CD8-positive, alpha-beta memory T cell (primary cell): ENCODE measurements at places on chromosomes 3 and 15. TPM values are rescaled to one million over a fixed set of nuclear protein-coding genes. Genes with fewer than 3 reads are reported as not detected.

DNA sequence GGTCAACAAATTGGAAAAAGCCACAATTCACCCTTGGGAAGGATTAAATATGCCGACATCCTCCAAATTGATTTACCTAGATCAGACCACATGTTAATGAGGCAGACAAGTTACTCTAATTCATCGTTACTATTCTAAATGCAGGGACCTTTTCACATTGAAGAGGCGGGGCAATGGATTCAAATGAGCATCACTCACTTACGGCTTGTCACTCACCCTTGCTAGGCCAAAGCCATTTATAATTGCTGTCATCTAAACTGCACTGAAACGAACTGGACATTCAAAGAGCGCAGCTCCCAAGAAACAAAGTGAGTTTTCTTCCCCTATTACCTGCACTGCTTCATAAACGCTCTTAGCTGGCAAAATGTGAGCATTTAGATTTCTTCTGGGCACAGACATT is 313.9 kb downstream of the WDR72 start:
- DNase-seq, result no peak

- DNase-seq, result no peak
Observed at GRCh38 chr3:86869566-86869965, 121.4 kb downstream of the VGLL3 start.

DNA sequence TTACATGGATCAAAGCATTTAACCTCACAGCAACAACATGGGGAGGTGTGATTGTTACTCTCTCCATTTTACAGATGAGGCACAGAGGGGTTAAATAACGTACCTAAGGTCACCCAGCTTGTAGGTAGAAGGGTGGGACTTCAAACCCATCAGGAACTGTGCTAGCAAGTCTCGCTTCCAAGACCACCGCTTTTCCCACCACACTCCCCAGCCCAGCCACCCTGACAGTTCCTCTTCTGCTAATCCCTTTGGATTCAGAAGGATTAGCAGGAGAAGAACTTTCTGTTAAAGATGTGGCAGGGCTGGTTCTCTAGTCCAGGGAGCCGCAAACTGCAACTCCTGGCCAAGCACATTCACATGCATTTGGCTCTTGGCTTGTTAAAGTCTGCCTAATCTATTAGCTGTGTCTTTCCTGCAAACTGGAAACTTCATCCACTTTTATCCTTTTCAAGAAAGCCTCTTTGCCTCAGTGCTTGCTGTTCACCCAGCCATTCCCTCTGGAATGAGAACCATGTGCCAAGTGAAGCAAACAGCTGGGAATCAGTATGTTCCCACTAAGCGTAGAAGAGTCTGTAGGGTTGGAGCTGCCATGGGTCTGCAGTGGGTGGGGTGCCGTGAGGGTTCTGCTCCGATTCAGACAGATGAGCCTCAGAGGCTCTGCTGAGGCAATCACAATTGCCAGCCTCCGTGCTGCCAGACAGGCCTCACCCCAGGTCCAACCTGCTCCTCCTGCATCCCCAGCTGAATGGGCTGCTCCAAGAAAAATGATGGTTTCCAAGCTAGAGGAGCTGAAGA is 44.6 kb downstream of the POMGNT2 start:
- no peak for DNase-seq

CCDC12 gene
- 56.4 TPM for total RNA-seq

GRCh38 chr3:5026046-5026362 is 46.8 kb downstream of the BHLHE40 start:
- no peak for DNase-seq

NMB gene
- total RNA-seq, result 3.6 TPM

DNA sequence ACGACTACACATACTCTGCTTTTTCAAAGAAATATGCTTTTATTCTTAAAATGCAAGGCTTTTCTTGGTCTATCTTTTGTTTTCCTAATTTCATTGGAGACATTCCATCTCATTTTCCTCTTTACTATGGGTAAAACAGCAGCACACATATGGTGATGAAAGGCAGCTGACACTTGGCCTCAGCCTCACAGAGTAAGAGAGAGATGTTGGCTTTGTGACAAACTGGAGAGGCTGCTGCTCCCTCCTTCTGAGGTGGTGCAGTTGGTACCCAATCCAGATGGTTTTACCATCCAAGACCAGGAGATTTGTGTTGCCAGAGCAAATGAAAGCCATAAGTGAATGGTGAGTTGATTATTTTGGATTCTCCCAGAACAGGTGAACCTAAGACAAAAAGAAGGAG is 13.2 kb upstream of the SLC2A2 start:
- DNase-seq, result no peak

DNA sequence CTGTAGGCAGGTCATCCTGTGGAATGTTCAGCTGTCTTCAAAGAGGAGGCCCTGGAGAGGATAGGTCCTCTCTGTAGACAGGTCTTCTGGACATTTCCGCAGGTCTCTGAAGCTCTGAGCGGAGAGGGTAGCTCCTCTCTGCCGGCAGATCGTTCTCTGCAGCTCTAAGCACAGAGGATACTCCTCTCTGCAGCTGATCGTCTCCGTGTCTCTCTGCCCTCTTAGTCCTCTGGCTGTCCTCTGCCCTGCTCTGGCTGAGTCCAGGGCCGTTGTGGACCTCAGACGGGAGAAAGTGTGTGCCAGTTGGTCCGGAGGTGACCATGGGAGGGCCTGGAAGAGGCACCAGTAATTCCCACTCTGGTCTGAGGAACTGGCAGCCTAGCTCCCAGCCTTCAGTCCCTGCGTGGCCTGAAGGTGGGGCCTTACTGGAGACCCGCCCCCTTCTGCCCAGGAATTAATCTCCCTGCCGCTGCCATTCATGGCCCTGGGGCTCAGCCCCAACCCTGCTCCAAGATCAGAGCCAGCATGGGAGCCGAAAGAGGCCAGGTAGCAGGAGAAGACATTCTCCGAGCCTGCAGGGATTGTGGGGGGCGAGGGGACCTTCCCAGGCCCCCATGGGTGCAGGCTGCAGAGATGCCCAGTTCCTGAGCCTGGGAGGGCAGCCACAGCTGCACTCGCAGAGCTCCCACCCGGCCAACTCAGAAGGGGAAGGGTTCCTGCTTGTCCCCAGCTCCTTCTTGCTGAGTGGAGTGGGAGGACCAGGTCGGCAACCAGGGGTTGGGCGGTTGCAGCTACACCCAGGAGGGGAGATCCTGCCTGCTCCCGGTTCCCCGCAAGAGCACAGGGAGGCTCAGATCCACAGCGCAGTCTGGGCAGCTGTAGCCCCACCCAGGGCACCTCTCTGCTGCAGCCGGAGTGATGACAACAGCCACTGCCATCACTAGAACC is 488.7 kb downstream of the RSL24D1 start:
- DNase-seq, result no peak

- DNase-seq, result no peak
Observed at GRCh38 chr15:58952751-58953150, 19.3 kb upstream of the SLTM start.

- DNase-seq, result no peak
Observed at GRCh38 chr3:118531816-118532215, 502.8 kb downstream of the IGSF11 start.

NGRN gene
- 36.0 TPM for total RNA-seq

- no peak for DNase-seq
Observed at GRCh38 chr3:88117683-88118082, 32.1 kb upstream of the C3orf38 start.

GRCh38 chr15:50134524-50135024 is 15.5 kb upstream of the ATP8B4 start:
- DNase-seq, result no peak

DNA sequence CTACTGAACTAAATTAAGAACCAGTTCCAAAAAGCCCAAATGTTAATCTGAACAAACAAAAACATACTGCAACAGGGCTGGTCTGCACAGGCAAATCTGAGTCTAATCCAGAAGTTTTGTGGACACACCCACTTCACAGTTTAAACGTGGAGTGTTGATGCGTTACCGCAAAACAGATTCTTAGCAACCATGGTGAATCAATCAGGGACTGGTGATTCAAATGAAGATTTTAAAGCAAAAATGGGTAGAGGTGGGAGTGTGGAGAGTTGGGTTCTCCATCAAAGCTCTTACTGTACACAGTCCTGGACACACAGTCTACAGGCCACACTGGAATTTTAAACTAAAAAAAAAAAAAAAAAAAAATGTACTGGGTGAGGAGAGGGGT is 5.2 kb downstream of the ANXA2 start:
- no peak for DNase-seq

DNA sequence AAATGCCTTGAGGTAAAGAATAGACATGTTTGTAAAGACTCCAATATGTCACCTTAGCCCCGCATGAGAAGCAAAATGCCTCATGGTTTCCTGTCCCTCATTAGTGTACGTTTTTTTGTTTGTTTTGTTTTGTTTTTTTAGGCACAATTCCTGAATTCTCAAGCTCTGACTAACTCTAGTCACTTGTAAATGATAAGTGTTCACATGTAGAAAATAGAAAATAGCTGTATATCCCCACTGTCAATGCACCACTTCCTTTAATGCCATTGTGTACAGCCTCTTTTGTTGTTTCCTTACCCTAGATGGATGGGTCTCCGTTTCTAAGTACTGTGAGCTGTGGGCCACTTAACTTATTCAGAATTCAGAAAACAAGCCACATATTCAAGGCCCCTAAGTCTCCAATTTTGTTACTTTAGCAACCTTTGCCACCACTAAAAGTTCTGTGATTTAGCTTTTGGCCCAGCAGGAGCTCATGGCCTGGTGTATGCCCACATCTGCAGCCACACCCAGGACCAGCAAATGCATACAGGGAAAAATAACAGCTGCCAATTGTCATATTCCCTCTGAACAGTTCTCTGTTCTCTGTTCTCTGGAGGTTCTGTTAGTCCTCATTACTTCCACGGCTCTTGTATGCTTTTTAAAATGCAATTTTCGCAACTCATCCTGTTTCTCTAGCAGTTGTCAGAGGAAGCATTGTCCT is 655.5 kb downstream of the GBE1 start:
- no peak for DNase-seq

ECE2 gene
- not detected for total RNA-seq

- no peak for DNase-seq
Observed at GRCh38 chr3:37543666-37544065, 318.0 kb upstream of the CTDSPL start.

- DNase-seq, result peak; percentile 53
Observed at GRCh38 chr15:51982013-51982769, 10.6 kb upstream of the LEO1 start.

- DNase-seq, result no peak
Observed at GRCh38 chr3:61997101-61997500, 376.2 kb downstream of the FEZF2 start.

CD86 gene
- 0.95 TPM for total RNA-seq

GRCh38 chr3:167882057-167882667 is 146.6 kb downstream of the SERPINI1 start:
- peak; percentile 21 for DNase-seq

GPR87 gene
- total RNA-seq, result 1.2 TPM

DNA sequence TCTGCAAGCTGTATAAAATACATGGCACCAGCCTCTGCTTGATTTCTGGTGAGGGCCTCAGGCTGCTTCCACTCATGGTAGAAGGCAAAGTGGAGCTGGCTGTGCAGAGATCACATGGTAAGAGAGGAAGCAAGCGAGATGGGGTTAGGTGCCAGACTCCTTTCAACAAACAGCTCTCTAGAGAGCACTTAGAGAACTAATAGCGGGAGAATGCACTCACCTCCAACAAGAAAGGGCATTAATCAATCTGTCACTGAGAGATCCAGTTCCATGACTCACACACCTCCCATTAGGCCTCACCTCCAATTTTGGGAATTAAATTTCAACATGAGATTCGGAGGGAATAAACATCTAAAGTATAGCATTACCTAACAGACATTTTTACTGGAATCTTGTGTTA is 644.1 kb upstream of the ARRDC4 start:
- no peak for DNase-seq

PLAAT1 gene
- total RNA-seq, result not detected

DNA sequence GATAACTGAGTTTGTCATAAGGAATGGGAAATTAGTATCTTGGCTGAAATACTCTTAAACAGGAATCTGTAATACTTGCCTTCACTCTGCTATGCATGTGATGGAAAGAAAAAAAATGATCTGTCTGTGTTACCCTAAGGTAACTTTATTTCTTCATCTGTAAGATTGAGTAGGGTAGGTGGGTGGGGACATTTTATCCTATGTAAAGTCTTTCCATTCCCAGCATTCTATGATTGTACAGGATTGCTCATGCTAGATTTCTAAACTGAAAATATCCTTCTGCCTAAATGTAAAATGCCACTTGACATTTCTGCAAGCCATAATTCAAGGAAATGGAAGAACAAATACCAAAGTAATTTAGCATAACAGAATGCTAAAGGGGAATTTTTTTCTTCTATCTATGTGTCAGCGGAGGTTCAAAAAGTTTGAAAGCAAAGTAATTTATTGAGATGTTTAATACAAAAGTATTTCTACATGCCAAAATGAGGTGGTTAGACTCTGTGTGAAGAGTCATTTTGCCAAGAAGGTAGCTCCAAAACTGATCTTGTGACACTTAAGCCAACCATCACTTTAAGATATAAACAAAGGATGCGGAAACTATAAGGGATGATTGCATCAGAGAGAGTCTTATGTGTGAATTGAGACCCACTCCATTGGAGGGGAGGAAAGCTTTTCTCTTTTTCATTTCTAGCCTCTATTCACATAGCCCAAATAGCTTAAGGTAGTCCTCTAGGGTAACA is 46.6 kb upstream of the SERPINI2 start:
- no peak for DNase-seq

HEG1 gene
- 20.9 TPM for total RNA-seq

PLD1 gene
- 0.59 TPM for total RNA-seq

- no peak for DNase-seq
Observed at GRCh38 chr3:173876476-173876875, 478.9 kb downstream of the NLGN1 start.

TRPM1 gene
- total RNA-seq, result not detected

DNA sequence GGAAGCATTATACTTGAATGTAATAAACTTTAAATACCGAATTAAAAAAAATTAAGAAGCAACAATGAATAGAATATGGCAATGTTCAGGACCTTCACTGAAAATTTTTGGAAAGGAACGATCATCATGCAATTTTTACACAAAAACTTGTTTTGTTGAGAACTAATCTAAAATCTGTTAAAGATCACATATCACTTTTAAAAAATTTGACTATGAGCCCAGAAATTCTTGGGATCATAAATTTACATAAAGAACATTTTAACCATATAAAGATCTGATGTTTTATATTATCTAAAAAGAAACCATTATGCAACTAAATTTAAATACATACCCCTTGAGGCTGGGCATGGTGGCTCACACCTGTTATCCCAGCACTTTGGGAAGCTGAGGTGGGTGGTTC is 76.2 kb upstream of the MELTF start:
- no peak for DNase-seq

ADPRH gene
- 7.9 TPM for total RNA-seq

- DNase-seq, result no peak
Observed at GRCh38 chr15:80815106-80815505, 35.9 kb downstream of the CEMIP start.

EPB42 gene
- total RNA-seq, result not detected
